Stimulated activated CD4-positive, alpha-beta T cell treated with anti-CD3 and anti-CD28 coated beads, TNF-alpha, amount 100 ng/mL, for 4 hours (primary cell): ENCODE measurements at places on chromosomes 7 and 10.

DNA sequence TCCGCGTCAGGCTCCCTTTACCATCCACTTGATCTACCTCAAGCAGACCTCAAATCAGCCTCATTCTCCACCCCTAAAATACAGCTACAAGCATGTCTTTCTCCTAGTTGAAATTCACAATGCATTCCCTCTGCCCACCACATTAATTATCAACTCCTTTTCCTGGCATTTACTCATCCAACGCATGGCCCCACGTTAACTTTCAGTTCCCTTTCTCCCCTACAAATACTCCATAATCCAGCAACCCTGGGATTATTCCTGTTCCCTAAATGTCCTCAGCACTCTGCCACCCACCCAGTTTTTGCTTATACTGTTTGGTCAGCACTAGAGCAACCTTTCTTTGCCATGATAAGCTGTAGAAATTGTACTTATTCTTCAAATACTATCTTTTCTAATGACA, 5.7 kb upstream of the VIM start:
- DNase-seq: no peak

- DNase-seq: no peak
Measured at GRCh38 chr7:80472491-80473200, 39.2 kb downstream of the GNAT3 start.

DNA sequence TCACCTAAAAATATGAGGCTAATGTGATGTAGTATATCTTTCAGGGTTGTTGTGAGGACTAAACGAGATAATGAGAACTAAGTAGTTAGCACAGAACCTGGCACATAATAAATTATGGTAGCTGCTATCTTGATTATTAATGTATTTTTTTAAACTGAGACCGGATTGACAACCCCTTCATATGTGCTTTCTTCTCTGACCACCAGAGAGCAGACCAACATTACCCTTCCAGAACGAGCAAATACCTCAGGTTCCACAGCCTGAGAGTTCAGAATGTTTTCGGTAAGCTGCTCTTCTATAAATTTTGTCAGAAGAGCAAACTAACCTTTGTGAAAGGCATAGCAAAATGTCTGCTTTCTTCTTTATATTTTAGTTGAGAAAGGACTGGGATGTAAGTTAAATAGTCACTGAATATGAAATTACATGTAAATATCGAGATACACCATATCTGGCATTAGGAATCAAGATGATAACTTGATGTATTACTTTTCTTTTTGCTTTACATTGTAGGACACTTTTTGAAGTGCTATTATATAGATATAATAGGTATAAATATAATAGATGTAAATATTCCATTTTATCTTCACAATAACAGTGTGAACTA, 13.6 kb upstream of the BPGM start:
- DNase-seq: no peak

DNA sequence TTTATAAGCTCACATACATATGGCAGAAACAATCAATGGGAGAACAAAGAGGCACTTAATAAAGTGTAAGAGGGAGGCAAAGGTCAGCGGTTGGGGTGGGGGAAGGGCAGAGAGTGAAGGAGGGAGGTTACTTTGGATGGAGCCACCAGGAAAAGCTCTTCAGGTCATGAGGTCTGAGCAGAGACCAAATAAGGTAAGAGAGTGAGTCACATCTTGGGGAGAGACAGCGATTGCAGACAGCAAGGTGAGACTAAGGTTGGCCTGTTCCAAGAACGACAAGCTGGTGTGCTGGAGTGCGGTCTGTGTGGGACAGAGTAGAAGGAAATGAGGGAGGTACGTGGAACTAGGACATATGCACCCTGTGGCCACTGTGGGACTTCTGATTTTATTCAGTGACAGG, 74.3 kb upstream of the TOMM7 start:
- no peak for DNase-seq

- DNase-seq: no peak
Measured at GRCh38 chr7:48628793-48629349, 295.5 kb upstream of the CDC14C start.

- DNase-seq: no peak
Measured at GRCh38 chr7:33108554-33109004, 625 bp downstream of the RP9 start.

DNA sequence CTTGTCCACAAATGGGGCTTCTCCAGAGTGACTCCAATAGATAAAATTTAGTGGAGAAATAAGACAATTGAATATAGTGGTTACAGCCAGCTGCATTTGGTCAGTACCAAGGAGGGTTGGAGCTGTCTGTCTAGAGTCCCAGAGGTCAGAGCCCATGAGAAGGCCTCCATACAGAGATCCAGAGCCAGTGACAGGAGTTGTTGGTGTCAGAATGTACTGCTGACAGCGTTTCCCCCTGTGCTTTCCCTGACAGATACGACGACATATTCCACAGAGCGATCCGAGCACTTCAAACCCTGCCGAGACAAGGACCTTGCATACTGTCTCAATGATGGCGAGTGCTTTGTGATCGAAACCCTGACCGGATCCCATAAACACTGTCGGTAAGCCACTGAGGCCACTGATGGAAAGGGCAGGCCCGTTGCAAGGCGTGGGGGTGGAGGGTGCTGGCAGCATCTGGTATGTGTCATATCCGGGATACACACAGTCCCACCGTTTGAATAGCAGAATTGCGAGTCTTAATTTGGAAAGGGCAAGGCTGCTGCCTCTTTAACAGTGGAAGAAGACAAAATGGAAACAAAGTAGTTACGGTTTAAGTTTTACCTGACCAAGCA, 483.6 kb downstream of the NRG3 start:
- no peak for DNase-seq

- DNase-seq: no peak
Measured at GRCh38 chr7:84372155-84372621, 177.6 kb upstream of the SEMA3A start.

- no peak for DNase-seq
Measured at GRCh38 chr7:29341156-29341555, 146.6 kb downstream of the CHN2 start.

DNA sequence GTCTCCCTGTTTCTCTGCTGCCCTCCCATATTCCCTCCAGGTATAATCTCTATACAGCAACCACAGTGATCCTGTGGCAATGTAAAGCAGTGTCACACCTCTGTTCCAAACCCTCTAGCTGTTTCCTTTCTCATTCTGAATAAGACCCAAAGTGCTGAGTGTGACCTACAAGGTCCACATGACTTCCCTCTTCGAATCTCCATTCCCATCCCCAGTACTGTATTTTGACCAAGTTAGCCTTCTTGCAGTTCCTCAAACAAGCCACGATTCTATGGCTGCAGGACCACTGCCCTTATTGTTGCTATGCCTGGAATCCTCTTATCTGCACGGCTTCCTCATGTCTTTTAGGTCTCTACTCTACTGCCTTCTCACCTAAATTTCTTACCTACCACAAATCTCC, 291.9 kb downstream of the DOCK4 start:
- DNase-seq: no peak

DNA sequence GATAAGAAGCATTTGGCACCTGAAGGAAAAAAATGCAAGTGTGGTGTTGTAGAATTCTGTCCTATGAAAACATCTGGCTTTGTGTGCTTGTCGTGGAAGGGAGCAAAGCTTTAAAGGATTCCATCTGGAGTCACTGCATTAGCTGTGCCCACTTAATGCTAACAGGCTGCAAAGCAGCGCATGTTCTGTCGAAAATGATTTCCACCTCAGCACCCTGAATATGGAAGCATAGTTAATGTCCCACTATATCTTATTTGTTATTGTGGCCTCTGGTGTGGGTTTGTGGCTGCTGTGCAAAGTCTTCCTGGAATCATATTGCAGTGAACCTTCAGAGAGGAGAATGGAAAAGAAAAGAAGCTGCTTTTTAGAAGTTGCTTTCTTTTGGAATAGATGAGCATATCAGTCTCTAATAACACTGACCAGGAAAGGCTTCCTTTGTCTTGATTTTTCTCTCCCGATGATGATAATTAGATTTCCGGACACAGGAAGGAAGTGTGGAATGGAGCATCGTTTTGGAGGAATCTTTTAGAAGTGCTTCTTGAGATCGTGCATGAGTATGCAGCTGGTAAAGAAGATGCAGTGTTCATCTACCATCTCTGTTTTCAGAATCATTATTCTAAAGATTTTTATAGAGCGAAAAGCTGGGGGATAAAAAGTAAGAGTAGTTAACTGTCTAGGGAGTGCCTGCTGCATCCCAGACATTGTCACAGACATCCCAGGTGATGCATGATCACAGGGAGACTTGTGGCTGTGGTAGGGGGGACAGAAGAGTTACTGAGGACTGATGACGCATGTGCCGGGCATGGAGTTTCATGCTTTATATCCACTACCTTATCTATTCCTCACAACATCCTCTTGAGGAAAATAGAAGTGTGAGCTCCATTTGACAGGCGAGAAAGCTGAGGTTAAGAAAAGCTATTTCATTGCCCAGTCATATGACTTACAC, 54.6 kb downstream of the TEX36 start:
- no peak for DNase-seq

DNA sequence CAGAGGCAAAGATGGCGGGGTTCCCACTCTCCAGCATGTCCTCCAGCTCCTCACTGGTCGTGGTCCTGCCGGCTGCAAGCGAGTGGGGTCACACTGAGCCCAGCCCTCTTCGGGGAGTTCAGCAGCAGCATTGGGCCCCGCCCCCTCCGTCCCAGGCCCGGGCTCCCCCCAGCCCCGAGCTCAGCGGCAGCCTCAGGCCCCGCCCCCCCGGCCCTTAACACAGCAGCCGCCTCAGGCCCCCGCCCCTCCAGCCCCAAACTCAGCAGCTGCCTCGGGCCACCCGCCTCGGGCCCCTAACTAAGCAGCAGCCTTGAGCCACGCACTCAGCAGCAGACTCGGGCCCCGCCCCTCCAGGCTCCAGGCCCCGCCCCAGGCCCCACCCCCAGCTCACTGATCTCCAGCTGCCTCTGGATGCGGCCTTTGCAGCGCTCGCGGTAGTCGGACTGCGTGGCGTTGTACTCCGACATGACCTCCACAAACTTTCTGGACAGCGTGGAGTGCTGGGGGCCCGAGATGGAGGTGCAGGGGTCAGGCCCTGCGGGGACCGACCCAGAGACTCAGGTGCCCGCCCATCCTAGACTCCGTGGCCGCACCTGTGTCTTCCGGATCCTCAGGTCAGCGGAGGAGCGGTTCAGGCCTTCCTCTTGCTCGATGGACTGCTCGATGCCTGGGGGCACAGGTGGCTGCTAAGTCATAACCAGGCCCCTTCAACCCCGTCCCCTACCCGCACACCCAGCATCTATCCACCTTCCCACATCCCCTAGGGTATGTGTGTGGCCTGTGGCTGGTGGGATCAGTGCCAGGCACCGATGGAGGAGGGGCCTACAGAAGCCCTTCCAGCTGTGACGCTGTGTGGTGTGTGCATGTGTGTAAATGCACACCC, 15.5 kb downstream of the STX1A start:
- DNase-seq: no peak

GRCh38 chr7:28725911-28726310, 232.2 kb downstream of the TRIL start:
- no peak for DNase-seq

DNA sequence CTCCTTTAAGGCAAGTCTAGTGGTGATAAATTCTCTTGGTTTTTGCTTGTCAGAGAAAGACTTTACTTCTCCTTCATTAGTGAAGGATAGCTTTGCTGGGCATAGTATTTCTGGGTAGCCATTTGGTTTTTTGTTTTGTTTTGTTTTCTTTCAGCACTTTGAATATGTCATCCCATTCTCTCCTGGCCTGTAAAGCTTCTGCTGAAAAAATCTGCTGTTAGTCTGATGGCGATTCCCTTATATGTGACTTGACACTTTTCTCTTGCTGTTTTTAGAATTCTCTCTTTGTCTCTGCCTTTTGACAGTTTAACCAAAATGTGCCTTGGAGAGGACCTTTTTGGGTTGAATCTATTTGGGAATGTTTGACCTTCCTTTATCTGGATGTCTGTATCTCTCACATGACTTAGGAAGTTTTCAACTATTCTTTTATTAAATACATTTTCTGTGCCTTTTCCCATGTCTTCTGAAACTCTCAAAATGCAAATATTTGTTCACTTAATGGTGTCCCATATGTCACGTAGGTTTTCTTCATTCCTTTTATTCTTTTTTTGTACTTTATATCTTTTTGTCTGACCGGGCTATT, 14.7 kb downstream of the TAS2R40 start:
- DNase-seq: no peak

DNA sequence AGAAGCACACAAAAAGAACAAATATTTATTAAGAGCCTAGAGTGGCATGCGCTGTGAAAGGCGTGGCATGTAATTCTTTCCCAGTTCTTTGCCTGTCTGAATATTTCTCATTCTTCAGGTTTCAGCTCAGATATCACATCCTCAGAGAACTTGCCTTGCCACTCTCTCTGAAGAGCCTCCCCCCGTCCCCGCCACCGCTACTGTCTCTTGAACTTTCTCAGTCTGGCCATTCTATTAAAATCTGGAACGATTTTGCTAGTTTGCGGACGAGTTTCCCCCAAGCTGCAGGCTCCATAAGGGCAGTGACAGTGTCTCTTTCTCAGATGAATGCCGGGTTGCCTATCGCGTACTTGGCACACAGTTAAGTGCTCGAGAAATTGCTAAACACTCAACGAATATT, 787 bp upstream of the PLEKHA1 start:
- no peak for DNase-seq

DNA sequence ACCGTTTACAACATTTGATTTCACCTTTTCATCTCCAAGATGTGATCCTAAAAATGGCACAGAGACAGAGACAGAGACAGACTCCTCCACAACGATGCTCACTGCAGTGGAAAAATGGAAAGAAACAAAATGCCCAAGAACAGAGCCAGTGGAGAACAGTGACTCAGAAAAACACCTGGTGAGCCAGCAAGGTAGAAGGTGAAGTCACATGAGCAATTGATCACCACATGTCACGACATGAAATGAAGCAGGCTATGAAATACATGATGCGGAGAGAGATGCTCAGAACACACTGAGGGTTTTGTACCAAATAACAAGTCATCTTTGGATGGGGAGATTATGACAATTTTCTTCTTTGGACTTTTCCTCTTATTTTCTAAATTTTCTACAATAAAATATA, 3.5 kb downstream of the MSMB start:
- no peak for DNase-seq

DNA sequence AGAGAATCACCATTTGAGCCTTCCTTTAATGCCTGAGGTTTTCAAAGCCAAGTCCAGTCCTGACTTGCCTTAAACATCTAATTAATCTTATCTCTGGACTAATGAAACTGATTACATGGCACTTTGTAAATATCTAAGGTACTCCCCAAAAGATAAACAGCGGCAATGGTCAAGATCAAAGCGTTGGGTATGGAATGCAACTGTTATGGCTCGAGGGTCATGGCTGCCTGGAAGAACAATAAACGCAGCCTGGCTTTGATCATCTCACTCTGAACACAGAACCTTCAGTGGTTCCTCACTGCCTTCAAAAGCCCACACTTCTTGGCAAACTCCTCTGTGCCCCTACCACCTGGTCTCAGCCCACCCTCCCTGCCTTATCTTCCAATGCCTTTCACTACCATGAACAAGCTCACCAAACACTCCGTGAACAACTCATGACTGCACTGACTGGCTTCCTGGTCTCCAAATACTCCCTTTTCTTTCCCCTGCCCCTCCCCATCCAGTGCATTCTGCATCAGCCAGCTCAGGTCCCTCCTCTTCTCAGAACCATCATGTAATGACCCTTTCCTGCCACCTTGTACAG, 150.2 kb upstream of the NFE2L3 start:
- no peak for DNase-seq

- DNase-seq: no peak
Measured at GRCh38 chr7:286266-286665, 3.7 kb upstream of the FOXL3 start.
